ENCODE measurements at places on chromosomes 11 and 22. TPM values are rescaled to one million over a fixed set of nuclear protein-coding genes. Genes with fewer than 3 reads are reported as not detected.

The USP28 gene
- polyA plus RNA-seq: 48.2 TPM

The NECTIN1 gene
- 42.4 TPM for polyA plus RNA-seq

The IRAG1 gene
- 8.6 TPM for polyA plus RNA-seq

GRCh38 chr22:36730176-36730858 lies 26.8 kb upstream of the CACNG2 start:
- DNase-seq: no peak

The CSNK2A3 gene
- 2.9 TPM for polyA plus RNA-seq

DNA sequence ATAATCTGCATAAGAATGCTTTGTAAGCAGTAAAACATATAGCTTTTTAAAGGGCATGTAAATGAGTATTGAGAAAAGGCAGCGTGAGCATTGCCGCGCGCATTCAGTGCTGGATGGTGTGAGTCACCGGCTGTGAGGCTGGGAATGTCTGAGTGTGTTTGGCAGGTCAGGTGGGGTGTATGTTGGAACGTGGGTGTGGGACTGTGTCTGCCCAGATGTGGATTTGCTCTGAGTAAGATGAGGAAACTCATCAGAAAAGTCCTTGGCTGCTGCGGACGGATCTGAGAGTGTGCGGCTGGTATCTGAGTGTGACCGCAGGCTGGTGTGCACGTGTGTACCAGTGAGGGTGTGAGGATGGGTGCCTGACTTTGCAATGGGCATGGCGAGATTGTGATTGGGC lies 66.2 kb upstream of the NECTIN1 start:
- no peak for DNase-seq

DNA sequence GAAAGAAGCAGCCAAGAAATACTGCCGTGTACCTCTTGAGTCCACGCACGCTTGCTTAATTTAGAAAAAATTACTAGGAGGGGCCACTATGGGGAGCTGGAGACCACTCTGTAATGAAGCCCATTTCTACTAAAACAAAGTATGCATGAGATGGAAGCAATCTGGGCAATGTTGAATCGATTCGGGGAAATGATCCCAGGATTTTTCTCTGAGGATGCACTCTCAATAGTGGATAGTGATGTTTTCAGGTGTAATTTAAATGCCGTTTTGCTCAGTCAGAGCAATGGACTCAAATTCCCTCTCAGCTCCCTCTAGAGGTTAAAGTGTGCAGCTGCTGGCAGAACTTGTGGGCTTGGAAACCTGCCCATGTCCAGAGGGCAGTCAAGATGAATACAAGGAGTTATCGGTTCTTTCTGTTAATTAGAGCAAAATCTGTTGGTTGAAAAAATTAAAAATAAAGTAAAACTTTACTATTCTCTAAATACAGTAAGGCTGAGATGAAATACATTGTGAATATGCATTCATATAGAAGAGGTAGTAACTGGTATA lies 64.1 kb downstream of the ME3 start:
- DNase-seq: peak; percentile 57

DNA sequence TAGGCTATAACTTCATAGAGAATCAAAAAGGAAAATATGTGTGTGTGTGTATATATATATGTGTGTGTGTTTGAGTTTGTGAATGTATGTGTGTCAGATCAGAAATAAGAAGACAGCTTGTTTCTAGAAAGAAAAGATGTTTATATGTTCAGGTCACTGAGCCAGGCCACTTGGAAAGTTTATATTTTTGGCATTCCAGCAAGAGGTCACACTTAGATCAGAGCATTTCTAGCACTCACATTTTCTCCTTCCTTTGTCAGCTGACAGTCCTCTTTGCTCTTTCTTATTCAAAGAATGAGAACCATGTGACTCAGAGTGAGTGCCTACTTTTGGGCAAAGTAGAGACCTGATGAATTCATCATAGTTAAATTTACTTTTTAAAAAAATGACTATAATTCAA lies 22.9 kb downstream of the RAB38 start:
- no peak for DNase-seq

The RAB36 gene
- 14.5 TPM for polyA plus RNA-seq

GRCh38 chr11:117620086-117620485 lies 176.9 kb downstream of the DSCAML1 start:
- DNase-seq: no peak

The PLEKHB1 gene
- 17.9 TPM for polyA plus RNA-seq

DNA sequence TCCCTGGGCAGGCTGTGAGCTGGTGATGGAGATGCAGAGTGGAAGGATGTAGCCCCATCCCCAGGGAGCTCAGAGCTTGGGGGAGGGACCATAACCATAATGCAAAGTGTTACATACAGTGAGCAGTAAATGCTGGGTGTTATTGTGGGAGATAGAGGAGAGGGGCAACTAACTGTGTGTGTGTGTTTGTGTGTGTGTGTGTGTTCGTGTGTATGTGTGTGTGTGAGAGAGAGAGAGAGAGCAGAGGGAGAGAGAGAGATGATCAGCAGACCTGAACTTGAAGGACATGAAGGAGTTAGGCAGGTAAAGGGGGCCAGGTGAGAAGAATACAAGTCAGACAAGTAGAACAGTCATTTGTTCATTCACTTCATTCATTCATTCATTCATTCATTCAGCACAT lies 74.2 kb downstream of the CACNG2 start:
- no peak for DNase-seq

DNA sequence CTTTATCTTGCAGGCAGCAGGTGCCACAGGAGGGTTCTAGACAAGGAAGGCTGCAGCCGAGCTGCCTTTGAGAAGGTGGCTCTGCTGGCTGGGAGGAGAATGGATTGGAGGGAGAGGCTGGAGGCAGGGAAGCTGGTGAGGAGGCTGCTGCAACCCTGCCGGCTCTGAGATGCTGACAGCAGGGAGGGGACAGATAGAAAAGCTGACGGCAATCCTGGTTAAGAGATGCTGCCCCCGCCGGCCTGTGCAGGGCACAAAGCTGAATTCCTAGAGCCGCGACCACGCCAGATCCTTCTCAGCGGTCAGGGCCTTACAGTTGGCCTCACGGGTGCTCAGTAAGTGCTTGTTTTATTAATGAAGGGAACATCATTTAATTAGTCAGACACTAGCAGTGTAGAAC lies 105.4 kb downstream of the CACNA1I start:
- no peak for DNase-seq

DNA sequence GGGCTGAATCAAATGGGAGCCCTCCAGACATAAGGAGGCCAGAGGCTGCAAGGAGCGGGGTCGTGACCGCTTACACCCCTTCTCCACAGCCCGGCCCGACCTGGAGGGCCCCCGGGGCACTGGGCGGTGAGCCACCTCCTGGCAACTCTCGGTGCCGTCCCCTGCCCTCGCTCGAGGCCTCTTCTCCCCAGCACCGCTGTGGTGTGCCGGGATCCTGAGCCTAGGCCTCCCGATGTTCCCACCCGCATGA lies 432 bp upstream of the GP1BB start:
- no peak for DNase-seq

- no peak for DNase-seq
These were observed 28.8 kb downstream of the VSTM5 start for GRCh38 chr11:93821617-93822016.

The EFCAB6 gene
- 5.1 TPM for polyA plus RNA-seq

The GNG3 gene
- 1.7 TPM for polyA plus RNA-seq

The MS4A15 gene
- not detected for polyA plus RNA-seq

DNA sequence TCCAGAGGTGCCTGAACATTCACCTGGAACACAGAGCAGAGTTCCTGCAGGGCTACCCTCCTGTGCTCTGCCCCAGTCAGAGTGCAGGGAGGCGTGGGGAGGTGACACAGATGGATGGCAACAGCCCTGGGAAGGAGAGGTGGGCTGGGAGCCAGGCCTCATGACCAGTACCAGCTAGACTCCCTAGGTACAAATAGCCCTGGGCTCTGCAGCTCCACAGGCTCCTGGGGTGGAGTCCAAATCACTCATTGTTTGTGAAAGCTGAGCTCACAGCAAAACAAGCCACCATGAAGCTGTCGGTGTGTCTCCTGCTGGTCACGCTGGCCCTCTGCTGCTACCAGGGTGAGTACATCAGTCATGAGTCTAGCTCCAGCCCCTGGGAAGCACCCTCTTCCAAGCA lies at the start of gene SCGB1D2:
Gene SCGB1D2 (plus strand): TSS at position 219 of the 400 bp plus-strand sequence. CDS start 69 bp downstream, at position 288.
- DNase-seq: no peak

The TSGA10IP gene
- not detected for polyA plus RNA-seq

DNA sequence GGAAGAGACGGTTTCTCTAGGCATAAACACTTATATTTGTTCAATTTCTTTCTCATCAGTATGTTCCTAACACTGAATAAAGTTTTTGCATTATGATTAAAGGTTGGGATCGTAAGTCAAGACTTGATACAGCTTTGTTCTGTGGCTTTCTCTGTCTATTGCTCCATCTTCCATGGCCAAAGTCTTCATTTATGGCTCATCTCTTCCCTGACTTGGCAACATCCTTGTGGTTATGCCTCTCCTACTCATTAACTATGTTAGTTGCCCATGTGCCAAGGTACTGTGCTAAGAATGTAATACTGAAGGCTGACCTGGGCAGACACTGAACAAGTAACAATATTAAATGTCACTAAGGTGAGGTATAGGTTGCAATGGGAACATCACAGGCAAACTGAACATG lies 1.6 kb upstream of the ACCSL start:
- DNase-seq: no peak

The ANKK1 gene
- 0.16 TPM for polyA plus RNA-seq

The LDHAL6A gene
- 1.2 TPM for polyA plus RNA-seq

GRCh38 chr22:19877626-19878339 lies 23.1 kb upstream of the GNB1L start:
- DNase-seq: no peak

The MYOD1 gene
- not detected for polyA plus RNA-seq

The GAL gene
- polyA plus RNA-seq: not detected

DNA sequence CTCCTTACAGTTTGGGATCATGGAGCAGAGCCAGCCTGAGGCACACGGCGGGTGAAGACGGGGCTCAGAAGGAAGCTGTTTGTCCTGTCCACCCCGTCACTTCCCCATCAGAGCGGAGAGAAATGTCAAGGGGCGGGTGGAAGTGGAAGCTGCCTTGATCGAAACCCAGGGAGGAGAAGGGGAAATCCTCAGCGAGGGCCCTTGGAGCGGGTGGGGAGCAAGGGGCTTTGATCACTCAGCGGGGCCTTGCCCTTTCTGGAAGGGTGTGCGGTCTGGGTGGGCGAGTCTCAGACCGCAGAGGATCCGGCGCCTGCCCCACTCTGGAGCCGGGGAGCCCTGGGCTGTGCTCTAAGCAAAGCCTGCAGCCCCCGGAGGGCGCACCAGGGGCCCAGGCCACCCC lies 320.4 kb downstream of the NTM start:
- DNase-seq: no peak

The CADM1 gene
- 144 TPM for polyA plus RNA-seq

The TRAF6 gene
- 17.3 TPM for polyA plus RNA-seq

DNA sequence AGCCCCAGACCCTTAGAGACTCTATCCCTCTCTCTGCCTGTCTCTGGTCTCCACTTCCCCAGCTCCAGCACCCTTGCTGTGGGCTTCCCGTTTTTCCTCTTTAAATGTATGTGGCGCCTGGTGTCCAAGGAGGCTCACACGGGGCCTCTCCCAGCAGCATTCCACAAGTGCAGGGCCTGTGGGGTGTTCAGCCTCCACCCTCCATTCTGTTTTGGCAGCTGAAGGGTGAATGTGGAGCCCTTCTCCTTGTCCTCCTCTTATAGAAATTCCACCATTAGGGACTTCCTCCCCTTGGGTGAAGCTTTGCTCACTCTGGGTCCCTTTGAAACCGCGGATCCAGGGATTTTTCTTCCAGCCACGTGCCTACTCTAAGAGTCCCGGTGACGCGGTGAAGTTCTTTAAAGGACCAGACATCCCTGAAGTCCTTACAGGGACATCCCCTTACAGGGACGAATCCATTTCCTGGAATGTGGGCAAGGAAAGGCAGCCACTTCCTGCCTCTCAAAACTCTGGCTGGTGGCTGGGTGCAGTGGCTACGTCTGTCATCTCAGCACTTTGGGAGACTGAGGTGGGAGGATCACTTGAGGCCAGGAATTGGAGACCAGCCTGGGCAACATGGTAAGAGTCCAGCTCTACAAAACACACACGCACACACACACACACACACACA lies 1.6 kb upstream of the TSPAN18 start:
- DNase-seq: no peak

DNA sequence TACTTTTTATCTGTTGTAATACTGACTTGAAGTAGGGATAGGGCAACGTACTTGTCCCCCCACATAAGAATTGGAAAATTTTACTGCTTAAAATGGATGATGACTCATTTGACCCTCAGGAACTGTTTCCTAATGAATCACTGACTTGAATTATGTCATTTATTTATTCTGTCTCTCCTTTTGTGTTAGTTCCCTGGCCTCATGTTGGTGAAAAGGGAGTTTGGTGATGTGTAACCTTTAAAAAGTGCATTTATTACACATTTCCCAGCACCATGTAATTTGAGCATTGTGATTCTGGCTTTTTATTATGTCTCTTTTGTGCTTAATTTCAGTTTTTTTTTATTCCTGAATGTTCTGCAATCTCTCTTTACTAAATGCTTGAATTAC lies 20.3 kb upstream of the PGM2L1 start:
- DNase-seq: no peak

DNA sequence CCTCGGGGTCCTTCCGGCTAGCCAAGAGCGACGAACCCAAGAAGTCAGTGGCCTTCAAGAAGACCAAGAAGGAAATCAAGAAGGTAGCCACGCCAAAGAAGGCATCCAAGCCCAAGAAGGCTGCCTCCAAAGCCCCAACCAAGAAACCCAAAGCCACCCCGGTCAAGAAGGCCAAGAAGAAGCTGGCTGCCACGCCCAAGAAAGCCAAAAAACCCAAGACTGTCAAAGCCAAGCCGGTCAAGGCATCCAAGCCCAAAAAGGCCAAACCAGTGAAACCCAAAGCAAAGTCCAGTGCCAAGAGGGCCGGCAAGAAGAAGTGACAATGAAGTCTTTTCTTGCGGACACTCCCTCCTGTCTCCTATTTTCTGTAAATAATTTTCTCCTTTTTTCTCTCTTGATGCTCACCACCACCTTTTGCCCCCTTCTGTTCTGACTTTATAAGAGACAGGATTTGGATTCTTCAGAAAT lies 1.9 kb upstream of the GCAT start:
- no peak for DNase-seq

DNA sequence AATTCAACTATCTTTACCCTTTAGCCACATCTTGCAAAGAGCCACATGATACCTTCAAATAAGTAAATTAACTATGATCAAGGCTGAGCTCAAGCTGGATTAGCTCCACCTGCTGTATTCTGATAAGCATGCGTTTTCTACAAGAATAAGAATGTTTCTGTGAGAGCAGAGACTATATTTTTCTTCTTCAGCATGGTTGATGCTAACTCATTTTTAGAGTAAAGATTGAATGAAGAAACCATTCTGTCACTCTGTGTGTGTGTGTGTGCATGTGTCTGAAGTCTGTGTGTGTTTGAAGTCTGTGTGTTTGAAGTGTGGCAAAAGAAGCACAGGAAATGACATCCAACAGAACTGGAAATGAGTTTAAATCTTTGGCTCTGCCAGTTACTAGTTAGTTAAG lies 12.0 kb upstream of the LAYN start:
- DNase-seq: no peak

- DNase-seq: no peak
These were observed 191.4 kb downstream of the ARHGAP42 start for GRCh38 chr11:100878474-100878873.

GRCh38 chr11:39145346-39145745 lies 2314.1 kb downstream of the LRRC4C start:
- no peak for DNase-seq

The ZC3H12C gene
- polyA plus RNA-seq: 7.4 TPM

All from right renal cortex interstitium (tissue), 3 donors.